ENCODE measurements at places on chromosomes 13 and 19. TPM values are rescaled to one million over a fixed set of nuclear protein-coding genes. Genes with fewer than 3 reads are reported as not detected.

The SIAH3 gene
- total RNA-seq = not detected

The CDX2 gene
- not detected for total RNA-seq

The ELSPBP1 gene
- total RNA-seq = not detected

The FFAR2 gene
- total RNA-seq = 1.6 TPM

The POSTN gene
- total RNA-seq = not detected

The LAIR1 gene
- total RNA-seq = 117 TPM

The GAMT gene
- total RNA-seq = 5.1 TPM

The CCDC97 gene
- total RNA-seq = 44.0 TPM

The LIPE gene
- total RNA-seq = 11.7 TPM

The LYPD3 gene
- 2.4 TPM for total RNA-seq

The MEIS3 gene
- not detected for total RNA-seq

The RDH8 gene
- total RNA-seq = not detected

Measured in natural killer cell (primary cell).